Fibroblast of lung (primary cell): ENCODE measurements at places on chromosomes 6 and 20. TPM values are rescaled to one million over a fixed set of nuclear protein-coding genes. Genes with fewer than 3 reads are reported as not detected.

DNA sequence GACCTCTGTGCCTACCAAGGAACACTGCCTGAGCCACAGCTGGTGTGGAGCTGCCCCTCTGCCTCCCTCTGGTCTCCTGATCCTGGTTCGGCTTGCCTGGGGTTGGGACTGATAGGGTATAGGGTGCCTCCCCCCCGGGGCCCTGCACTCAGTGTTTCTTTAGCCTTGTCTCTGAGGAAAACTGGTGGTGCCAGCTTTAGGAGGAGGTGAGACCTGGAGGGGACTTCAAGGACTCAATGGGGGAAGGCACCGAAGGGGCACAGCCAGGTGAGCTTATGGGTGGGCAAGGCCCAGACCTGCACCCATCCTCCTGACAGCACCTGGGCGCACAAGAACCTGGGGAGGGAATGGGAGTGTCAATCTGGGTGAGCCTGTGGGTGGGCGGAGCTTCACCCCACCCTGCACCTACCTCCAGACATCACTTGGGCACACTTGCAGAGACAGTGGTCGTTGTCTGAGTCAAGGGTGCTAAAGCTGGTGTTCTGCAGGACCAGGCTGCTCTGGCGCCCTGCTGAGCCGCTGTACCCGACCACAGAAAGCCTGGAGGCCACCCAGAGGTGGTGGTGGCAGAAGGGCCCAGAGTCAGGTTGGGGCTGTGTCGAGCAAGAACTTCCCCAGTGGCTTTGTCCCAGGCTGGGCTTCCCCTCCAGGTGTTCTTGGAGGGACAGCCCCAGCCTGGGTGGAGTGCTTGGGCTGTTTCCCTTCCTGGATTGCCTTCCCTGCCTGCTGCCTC, 40.5 kb downstream of the FAM110A start:
- DNase-seq = no peak

DNA sequence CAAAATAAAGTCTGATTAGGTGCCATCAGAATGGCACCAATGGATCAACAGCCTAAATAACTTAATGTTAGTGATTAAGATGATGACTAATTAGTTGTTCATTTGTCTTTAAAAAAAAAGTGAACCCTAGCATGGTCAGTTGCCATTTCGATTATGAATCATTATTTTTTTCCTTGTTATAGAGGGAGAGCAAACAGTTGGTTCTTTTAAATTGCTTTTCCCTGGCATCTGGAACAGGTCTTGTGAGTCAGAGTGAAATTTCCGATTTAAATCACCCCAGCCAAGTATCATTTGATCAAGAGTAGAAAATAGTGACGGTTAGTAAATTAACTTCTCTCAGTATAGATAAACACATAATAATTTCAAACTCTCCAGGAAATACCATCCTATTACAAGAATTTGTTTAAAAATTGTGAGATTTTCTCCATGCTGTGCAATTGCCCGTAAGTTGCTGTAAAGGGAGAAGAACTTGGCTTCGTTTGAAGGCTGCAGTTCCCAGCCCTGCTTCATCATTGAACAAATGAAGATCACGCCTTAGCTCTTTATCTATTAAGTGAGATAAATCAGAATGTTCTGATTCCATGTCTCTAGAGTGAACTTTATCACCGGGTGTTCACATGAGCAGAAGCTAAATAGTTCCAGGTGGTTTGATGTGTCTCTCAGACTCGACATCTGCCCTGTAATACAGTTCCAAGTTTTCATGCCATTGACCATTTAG, 741.3 kb downstream of the DOK5 start:
- DNase-seq = no peak

- no peak for DNase-seq
Observed at GRCh38 chr6:5701174-5701573, 305.6 kb downstream of the NRN1 start.

- no peak for DNase-seq
Observed at GRCh38 chr6:96943555-96944215, 19.2 kb downstream of the KLHL32 start.

- no peak for DNase-seq
Observed at GRCh38 chr6:106118835-106119431, 32.8 kb downstream of the PRDM1 start.

The TMEM217 gene
- 3.0 and 3.1 TPM in 2 replicates for polyA plus RNA-seq
